Gastroesophageal sphincter (tissue), 4 donors: ENCODE measurements at places on chromosomes 3 and 15.
A peak's percentile ranks its signal among the peaks of the same experiment; 100 is the strongest.

GRCh38 chr15:85619992-85620689 lies 174.6 kb downstream of the KLHL25 start:
- H3K27ac ChIP-seq: peak overlapping the region; percentile 88
- no peaks in the 10 kb centered on the region for H3K36me3 ChIP-seq
- H3K4me3 ChIP-seq: peak overlapping the region; percentile 85
- ATAC-seq: no peak
- H3K27me3 ChIP-seq: no peaks in the 10 kb centered on the region

DNA sequence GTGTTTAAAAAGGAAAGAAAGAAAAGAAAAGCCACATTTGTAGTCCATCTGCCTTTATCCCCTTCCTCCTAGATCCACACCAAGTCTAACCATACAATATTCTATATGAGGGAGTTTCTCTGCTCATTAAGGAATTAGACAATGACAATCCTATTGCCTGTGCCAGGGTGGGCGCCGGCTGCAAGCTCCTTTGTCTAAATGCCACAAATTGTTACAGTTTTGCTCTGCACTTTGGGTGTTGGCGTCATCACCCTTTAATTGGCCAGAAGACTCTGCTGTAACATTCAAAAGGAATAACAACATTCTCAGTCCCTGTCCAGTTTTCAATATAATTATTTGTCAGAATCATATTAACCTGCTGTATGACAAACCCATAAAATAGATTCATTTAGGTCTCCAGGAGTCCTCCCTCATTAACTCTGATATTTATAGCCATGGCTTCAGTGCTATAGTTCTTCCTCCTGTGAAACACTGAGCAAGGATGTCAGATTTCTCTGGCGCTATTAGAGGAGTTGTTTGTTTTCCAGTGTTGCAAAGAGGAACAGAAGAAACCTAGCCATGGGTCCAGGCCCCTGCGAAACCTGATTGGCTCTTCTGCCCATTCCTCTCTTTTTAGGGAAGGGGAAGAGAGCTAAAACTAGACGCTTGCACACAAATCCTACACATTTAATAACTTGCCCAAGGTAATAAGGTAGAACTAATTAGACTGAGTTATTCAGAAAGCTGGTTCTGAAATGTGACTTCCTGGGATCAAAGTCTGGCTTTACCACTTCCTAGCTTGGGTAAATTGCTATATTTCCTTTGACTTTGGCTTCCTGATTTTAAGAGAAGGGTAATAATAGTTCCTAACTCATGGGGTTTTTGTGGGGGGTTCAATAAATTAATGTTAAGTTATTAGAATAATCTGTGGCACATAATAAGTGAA lies 112.4 kb downstream of the CD47 start:
- H3K4me1 ChIP-seq: peaks cover 13% of the 10 kb centered on the region
- ATAC-seq: no peak
- no peak overlapping the region for H3K4me3 ChIP-seq
- H3K27ac ChIP-seq: no peak overlapping the region
- no peaks in the 10 kb centered on the region for H3K27me3 ChIP-seq
- no peaks in the 10 kb centered on the region for H3K36me3 ChIP-seq

DNA sequence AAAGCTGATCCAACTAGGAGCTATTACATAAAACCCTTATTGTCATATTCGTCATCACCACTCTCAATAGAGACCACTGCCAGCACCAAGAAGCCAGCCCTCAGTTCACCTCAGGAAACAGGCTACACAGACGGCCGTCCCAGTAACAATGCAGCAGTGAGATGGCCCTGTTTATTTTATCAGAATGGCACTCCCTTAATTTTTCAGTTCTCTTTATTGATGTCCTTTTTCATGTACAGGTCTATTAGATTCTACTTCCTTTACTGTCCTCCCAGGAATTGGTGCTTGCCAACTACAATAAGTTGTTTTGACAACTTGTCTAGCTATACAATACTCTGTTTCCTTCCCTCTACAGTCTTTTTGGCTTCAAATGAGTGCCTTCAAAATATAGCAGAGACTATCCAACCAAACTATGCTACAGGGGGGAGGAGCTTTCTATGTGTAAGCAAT lies 272.5 kb downstream of the ZBTB20 start:
- ATAC-seq: no peak
- peak overlapping the region; percentile 37 for H3K27ac ChIP-seq
- H3K4me1 ChIP-seq: peaks cover 22% of the 10 kb centered on the region
- no peak overlapping the region for H3K4me3 ChIP-seq
- H3K36me3 ChIP-seq: no peaks in the 10 kb centered on the region
- no peaks in the 10 kb centered on the region for H3K27me3 ChIP-seq

DNA sequence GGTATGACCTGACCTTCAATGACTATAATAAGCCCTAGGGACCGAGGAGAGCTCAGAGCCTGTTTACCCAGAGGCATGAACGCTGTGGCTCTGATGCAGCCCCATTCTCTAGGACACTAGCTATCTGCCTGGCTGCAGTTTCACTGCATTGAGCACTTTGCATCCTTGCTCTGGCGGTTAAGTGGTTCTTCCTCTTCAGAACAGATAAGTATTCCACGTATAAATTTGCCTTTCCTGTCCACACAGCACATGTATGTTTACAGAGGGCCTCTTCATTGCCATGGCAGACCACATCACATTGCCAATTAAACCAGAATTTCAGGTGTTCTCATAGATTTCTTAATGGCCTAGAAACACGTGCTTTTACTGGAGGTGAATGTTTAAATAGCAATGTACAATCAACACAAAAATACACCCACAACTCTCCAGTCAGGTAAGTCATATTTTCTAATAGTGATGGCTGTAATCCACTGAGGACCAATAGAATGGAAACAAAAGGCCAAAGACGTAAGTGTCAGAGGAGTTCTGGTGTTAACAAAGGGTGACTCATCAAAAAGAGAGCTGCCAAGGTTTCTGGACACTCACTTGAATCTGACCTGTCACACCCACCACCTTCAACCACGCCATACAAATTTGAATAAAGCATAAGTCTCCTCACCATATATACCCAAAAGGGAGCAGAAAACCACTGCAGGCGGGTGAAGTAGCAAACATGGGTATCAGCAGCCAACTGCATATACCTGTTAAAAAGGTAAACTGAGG lies 553.4 kb downstream of the OCA2 start:
- no peaks in the 10 kb centered on the region for H3K27me3 ChIP-seq
- no peak for ATAC-seq
- no peaks in the 10 kb centered on the region for H3K4me1 ChIP-seq
- H3K4me3 ChIP-seq: no peak overlapping the region

DNA sequence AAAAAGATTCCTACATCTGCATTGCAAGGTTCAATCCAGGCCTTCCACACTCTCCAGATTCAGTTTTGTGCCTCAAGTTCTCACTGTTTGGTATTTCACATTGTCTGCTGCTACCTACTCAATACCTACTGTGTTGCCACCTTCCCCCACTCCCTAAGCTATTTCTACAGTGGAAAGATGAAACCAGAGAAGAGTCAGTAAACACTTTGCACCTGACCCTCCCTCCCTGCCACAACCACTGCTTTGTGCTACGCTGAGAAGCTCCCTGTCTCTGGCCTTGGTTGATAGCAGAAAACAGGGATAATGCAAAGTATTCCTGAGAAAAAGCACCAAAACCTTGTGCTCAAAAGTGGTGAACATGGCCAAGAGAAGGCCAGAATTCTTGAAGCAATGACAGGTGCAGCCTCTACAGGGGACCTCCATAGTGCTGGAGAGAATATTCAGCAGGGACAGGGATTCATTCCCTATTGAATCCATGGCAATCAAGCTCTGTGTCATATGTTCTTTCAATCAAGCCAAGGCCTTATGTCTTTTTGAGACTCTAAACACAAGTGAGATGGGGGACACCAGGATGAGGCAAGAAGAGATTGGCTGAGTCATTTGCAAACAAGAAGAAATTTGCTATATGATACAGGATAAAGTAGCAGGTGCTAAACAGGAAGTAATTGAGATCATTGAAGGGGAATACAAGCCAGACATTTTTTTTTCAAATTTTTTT lies 83.5 kb upstream of the LIPC start:
- no peak for ATAC-seq
- no peaks in the 10 kb centered on the region for H3K4me1 ChIP-seq
- no peak overlapping the region for H3K4me3 ChIP-seq
- H3K27me3 ChIP-seq: no peaks in the 10 kb centered on the region

DNA sequence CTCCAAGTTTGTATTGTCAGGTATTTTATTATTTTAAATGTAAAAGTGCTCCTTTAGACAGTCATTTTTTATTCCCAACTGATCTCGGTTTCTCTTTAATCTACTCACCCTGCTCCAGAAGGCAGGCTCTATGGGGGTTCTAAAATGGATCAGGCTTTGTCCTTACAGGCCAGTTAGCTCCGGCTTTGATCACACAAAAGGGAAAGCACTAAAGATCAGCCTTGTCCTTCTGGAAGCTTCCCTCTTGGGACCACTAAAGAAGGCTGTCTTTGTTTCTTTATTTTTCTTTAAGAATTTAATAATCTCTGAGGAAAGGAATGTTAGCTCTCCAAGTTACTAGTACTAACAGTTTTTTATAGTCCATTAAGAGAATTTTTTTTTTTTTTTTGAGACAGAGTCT lies 560.5 kb upstream of the ZNF717 start:
- no peak overlapping the region for H3K4me3 ChIP-seq
- ATAC-seq: no peak
- H3K4me1 ChIP-seq: no peaks in the 10 kb centered on the region
- H3K36me3 ChIP-seq: no peaks in the 10 kb centered on the region
